ENCODE measurements at places on chromosomes 6 and 20.

DNA sequence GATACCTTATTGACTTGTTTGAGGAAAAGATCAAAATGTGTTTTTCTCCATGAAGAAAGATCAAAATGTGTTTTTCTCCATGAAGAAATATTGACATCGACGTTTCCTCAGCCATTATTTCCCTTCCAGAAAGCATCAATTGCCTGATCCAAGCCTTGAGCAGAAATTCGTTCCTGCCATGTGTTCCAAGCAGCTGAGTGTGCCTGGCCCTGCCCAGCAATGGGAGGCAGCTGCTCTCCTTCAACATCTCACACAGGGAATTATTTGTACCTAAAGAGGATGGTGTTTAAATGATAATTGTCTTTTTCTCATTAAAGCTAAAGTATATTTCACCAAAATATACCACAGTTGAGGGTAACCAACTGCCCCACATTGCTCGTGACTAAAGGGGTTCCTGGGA, 7.8 kb upstream of the DUSP22 start:
- no peak for DNase-seq

GRCh38 chr6:30219244-30219643, 6.0 kb upstream of the TRIM26 start:
- DNase-seq, result peak; percentile 71

GRCh38 chr6:12343440-12344162, 53.4 kb downstream of the EDN1 start:
- DNase-seq, result no peak

DNA sequence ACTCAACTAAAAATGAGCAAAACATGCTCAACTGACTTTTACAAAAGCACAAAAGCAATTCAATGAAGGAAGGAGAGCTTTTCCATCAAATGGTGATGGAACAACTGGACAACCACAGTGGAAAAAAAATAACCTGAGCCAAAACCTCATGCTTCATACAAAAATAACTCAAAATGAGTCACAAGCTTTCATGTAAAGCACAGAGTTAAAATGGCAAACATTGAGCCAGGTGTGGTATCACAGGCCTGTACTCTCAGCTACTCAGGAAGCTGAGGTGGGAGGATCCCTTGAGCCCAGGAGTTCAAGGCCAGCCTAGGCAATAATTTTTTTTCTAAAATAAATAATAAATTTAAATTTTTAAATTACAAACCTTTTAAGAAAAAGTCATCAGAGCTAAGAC, 18.4 kb upstream of the HLA-G start:
- no peak for DNase-seq

DNA sequence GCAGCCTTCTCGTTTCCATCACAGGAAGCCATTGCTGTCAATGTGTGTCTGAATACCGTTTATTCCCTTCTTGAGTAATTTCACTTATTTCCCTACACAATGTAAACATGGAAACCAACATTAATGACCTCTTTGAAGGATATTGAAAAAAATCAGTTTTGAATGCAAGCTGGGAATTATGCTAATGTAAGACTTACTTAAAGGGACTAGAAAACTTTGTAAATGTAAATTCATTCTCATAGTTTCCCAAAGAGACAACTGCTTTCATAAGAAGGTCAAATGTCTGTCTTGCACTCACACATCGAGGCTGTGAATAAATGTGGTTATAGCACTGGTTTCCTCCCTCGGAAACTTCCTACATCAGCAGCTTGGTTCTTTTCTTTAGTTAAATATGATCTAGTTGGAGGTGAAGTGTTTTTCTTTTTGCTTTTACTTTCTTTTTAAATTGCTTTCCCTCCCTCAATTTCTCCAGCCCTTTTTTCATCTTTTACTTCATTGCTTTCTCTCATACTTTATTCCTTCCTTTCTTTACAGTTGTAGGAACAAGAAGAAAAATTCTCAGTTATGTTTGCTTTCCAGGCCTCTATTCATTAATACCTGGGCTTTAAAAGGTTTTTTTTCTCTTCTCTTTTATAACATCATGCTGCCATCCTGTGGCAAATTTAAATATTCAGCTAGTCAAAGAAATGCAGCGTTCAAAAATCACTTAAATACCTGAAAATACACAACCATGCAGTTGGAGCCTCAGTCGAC, 108.3 kb downstream of the TNFAIP3 start:
- DNase-seq, result peak; percentile 18

DNA sequence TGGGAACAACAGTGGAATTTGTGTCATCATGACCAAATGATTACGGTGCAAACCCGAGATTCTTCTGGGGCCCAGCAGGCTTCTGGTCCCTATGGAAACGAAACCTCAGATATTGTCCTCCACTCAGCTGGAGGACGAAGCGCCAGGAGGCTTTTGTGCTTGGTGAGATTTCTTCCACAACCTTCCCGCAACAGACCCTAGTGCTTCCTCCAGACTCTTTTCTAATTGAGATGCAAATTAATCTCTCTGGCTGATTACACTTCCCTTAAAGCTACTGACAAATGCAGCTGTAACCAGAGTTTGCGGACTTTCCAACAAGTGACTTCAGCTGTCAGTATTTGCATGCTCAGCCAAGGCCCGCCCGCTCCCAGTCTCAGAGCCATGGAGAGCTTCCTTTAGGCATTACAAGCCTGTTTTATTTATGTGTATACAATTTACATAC, 96.0 kb downstream of the INSM1 start:
- DNase-seq, result no peak

DNA sequence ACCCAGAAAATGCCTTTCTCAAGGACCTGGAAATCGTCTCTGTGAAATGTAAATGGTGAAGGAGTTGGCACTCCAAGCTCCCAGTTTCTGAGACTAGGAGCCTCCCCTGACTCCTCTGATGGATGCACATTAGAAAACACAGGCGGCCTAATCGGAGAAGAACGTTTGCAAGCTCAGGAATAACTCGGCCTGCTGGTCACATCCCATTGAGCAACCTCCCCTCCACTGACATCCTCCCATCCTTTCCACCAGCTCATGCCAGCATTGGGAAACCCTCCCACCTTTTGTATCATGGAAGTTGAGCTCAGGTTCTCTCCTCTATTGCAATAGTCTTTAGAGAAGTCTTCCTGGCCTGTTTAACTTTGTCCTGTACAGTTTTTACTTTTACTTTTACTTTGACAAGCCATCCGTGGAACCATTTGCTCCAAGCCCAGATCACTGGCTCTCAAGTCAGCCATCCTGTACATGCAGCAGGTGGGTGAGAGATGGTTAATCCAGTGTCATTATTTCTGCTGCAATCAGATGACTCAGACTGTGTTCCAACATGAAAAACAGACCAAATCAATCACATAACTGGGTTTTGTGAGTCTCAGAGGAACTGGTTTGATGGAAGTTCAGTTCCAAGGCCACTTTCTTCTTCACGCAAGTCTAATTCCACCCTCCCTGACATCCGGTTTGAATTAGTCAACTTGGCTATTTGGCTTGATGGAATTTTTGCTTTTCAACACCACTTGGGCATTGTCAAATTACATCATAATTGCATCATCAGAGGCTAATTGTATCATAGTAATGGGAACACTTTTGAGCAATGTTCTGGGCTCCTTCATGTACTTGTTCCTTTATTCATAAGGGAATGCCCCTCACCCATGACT, 619.4 kb upstream of the CDH4 start:
- no peak for DNase-seq

DNA sequence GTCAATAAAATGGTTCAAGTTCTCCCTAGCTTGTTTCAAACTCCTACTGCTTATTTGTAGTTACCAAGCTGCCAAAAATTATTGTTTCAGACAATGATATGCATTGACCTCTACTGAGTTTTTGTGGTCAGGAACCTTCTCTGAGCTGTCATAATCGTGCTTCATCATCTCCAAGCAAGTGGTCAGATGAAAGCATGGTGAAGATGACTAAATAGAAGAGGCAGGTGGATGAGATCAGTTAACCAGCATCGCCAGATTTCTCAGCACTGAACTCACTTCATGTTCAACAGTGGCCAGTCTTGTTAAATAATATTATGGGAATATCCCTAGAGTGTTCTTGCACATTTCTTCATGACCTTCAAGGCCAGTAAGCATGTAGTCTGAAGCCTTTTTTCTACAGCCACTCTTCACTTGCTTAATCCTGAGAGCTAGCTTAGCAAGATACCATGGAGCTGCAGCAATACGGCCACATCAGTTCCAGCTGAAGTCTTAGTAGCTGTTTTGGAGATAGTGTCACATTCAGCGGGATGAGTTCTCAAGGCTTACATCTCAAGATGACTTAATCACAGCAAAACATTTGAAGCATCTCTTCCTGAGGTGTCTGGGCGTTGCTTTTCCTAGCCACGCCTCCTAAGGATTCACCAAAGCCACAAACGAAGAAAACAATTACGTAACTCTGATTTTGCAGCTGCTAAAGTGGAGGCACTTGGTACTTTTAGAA, 101.6 kb upstream of the TMEM30A start:
- no peak for DNase-seq

- no peak for DNase-seq
Observed at GRCh38 chr6:35359744-35360348, 17.5 kb downstream of the PPARD start.

GRCh38 chr6:3712827-3713665, 38.5 kb downstream of the PXDC1 start:
- no peak for DNase-seq

DNA sequence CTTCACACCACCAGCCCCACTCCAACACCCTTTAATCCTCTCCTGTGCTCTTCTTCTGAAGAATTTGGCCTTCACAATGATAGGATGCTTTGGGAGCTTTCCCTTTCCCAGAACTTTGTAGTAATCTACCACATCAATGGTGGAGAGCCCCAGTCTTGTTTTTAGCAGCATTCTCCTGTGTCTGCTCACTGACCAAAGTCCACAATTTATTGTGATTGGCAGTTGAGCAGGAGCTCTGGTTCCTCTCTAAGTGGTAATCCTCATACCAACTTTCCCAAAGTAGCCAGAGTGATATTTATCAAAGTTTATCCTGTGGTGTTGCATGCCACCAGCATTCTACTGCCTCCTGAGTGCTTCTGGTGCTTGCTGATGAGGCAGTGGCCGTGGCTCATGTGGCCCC, 29.0 kb upstream of the OPN5 start:
- DNase-seq, result no peak

GRCh38 chr6:70489364-70489763, 76.1 kb downstream of the FAM135A start:
- DNase-seq, result no peak

GRCh38 chr20:43666376-43667328, at the start of gene MYBL2:
MYBL2 (plus strand) TSS chr20:43667114; CDS start chr20:43667284, 170 bp downstream.
- DNase-seq, result peak; percentile 75

DNA sequence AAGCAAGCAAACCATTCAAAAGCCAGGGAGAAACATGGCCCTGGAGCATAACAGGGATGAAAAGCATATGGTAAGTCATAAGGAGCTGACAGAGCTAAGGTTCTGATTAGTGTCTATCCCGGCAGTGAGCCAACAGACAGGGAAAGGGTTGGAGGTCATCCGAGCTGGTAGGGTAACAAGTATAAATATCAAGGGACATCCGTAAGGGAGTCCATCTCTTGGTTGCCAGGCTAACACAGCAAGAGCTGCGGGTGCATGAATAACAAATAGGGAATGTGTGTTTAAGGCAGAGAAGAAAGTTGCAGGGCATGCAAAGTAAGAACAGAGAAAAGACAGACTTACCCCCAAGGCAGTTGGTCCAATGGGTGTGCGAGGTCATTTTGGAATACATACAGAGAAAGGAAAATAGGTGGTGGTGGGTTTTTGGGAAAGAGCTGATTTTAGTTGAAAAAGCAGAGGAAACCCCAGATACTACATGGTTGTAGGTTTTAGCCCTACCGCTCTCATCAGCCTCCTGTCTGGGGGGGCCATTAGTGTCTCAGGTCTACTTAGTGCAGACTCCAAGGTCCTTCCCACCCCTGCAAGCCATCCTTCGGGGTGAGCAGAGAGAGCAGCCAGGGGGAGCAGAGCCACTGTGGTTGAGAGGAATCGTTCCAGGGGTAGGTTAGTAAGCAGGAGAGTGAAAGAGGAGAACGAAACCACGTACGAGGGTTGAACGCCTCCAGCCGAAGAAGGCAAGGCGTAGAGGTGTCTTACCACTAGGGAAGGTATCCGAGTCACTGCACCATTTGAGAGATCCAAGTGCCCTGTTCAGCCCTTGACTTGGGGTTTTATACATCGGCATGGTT, at the start of gene ERVFRD-1:
Gene ERVFRD-1, minus strand, starts transcription at position 805 of the 848 bp plus-strand sequence. CDS start 6,415 bp downstream, outside the sequence.
- no peak for DNase-seq

GRCh38 chr6:145119081-145119480, 616.2 kb downstream of the EPM2A start:
- no peak for DNase-seq

- no peak for DNase-seq
Observed at GRCh38 chr6:107555449-107555848, 65.5 kb downstream of the SOBP start.

DNA sequence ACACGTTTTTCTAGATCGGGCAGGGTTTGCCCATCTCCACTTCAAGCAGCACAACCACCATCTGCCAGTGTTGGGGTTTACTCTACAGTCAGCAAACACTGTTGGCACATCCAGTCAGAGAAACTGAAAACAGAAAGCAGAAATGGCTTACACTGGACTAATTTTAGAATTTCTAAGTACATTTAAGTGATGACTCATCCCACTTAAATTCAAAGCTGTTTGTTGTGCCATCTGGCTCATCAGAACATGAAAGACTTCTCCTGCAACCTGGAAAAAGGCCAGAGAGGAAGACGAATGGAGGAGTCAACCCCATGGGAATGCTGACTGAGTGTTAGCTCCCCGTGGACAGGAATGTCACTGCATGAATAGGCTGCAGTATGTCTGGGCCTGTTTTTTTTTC, 21.8 kb downstream of the FAM209B start:
- no peak for DNase-seq

DNA sequence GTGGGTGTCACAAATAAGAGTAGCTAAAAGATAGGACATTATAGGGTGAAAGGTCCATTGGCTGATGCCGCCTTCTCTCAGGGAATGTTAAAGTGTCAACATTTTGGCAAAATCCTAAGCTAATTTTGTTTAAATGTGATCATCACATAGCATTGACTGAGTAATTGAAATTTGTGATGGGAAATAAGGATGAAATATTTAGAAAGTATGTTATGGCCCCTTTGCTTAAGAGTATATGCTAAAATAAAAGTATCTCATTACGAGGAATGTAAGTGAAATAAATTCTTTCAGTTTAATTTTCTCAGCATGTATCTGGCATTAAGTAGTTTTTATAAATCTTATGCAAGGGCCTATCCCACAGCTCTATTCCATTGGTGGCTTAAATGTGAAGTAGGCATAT, 229.2 kb downstream of the PRL start:
- no peak for DNase-seq

GRCh38 chr6:38847497-38847896, 132.4 kb downstream of the DNAH8 start:
- DNase-seq, result no peak

GRCh38 chr20:52937591-52938100, 34.5 kb upstream of the TSHZ2 start:
- DNase-seq, result no peak

- no peak for DNase-seq
Observed at GRCh38 chr6:17719323-17720041, 12.8 kb upstream of the NUP153 start.
